ENCODE measurements at places on chromosomes 3 and 15.

GRCh38 chr15:93298901-93299300 is 209.9 kb upstream of the RGMA start:
- no peak for DNase-seq

DNA sequence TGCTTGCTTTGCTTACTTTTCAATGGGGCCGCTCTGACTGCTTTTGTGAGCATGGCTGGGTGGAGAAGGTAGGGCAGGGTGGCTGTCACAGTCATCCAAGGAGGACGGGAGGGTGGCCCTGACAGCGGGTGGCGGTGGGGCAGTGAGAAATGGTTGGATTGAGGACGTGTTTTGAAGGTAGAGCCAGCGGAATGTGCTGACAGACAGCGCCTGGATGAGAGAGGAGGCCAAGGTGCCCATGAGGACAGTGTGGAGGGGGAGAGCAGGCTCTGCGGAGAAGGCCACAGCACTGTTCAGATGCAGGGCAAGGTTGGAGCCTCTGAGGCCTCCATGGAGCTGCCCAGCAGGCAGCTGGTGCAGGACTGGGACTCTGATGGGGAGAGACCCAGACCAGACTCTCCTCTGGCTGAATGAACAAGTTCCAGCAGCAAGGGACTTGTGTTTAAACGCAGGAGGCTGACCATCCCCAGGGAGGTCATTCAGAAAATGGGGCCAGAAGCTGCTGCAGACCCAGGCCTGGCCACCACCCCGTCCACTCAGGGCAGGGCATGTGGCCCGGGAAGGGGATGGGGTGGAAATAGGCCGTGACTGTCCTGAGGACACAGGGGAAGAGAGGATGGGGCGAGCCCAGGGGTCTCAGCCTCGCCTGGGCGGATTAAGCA is 120.3 kb upstream of the PRR20G start:
- no peak for DNase-seq

- DNase-seq, result no peak
These were observed 109.6 kb upstream of the TMCO5A start for GRCh38 chr15:37824717-37825382.

- DNase-seq, result no peak
These were observed 43.3 kb downstream of the ADPGK start for GRCh38 chr15:72740219-72740618.

DNA sequence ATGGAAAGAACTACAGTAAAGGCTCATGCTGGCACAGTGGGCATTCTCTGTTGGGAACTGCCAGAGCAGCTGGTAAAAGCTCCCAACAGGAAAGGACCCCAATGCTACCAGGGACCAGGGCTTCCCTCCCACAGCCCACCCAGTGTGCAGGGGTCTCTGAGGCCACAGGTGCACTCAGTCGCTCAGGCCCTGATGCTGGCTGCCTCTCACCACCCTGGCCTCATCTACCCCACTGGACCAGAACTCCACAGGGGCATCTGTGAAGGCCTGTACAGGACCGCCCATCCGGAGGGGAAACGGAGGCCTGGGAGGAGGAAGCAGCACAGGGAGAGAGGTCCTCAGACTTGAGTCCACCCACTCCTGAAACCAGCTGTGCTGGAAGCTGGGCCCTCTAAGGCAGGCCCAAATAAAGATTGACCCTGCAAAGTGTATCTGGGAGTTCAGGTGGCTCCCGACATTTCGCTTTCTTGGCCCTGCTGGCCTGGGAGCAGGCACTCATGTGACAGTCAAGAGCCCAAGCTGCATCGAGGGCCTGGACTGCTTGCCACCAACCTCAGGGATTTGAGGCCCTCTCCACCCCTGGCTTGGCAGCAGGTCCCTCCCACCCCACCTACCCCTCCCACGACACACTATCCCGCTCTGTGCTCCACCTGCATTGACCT is 12.7 kb downstream of the KLF15 start:
- DNase-seq, result no peak

Measured in iPS DF 6.9 (cell line).